ENCODE measurements at places on chromosomes 1 and 21. TPM values are rescaled to one million over a fixed set of nuclear protein-coding genes. Genes with fewer than 3 reads are reported as not detected.

The IL22RA1 gene
- 43.1 TPM for total RNA-seq

The FAM163A gene
- 1.6 TPM for total RNA-seq

GRCh38 chr1:154874465-154874864 is 4.4 kb upstream of the KCNN3 start:
- no peak for DNase-seq

The MRAP gene
- not detected for total RNA-seq

- DNase-seq: no peak
Observed at GRCh38 chr21:39137248-39138178, 45.7 kb downstream of the PSMG1 start.

All from mucosa of descending colon (tissue), 3 donors.